ENCODE measurements at places on chromosomes 13 and 19.

DNA sequence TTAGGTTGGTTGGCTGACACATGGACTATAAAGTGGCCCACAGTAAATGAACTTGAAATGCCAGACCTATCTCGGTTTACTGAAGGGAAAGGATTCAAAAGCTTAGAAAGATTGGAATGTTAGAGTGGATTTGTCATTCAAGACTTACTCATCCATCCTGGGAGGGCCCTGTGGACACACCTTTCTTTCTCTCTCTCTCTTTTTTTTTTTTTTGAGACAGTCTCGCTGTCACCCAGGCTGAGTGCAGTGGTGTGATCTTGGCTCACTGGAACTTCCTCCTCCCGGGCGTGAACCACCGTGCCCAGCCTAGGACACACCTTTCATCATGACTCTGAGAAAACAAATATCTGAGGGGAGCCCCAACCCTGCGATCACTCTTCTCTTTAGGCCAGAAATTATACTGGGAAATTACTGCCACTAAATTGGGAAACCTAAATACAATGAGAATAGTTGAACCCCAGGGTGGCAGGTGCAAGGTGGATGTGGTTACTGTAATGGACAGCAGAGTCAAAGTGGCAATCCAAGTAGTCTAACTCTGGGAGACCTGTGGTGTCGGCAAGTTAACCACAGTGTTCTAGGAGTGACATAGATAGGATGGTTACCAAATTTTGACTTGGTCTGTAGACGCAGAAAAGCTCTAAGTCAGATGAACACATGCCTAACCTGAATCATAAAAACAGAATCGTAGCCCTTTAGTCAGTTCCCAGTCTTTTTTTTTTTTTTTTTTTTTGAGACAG, 47.1 kb upstream of the ZMYM5 start:
- DNase-seq, result no peak

- no peak for DNase-seq
Observed at GRCh38 chr13:24184882-24185281, 24.4 kb downstream of the SPATA13 start.

DNA sequence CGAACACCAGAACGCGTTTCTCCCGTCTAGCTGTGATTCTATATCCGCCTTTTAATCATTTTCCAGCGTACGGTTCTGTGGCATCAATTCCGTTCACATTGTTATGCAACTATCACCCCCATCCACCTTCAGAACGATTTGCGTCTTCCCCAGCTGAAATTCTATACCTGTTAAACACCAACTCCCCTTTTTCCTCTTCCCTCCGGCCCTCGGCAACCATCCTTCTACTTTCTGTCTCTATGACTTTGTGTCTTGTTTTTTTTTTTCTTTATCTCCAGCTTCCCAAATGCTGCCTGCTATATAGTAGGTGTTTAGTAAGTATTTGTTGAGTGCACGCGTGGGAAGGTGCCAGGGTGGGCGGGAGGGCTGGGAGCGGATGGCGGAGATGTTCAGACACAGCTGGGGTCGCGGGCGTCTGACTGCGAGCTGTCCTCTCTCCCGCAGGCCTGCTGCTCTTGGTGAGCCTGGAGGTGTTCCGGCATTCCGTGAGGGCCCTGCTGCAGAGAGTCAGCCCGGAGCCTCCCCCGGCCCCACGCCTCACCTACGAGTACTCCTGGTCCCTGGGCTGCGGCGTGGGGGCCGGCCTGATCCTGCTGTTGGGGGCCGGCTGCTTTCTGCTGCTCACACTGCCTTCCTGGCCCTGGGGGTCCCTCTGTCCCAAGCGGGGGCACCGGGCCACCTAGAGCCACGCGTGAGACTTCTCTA, 20.2 kb downstream of the CACNG6 start:
- no peak for DNase-seq

DNA sequence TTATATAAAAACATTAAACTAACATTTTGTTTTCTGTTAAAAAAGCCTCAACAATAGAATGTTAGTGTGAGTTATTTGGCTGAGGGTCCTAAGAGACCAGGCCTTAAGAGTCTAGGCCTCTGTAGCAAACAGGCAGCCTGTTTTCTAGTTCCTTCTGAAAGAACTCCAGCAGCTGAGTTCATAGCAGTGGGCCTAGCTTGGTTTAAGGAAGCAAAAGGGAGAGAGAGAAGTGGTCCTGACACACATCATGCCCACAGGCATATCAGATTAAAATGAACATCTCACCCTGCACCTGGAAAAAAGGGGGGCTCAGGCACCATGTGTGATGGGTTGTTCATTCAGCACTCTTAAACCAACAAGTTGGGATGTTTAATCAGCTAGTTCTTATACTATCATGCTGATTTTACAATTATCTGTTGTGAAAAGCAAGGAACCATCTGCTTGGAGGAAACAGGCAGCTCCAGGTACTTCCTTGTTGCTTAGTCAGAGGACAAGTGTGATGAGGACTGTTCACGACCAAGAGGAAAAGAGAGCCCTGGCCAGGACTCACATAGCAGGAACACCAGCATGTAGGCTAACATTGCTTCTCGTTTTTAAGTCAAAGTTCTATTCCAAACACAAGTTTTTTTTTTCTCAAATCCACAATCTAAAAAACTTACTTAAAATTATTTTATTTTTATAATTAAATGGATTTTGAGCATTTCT, 81.3 kb upstream of the FRY start:
- no peak for DNase-seq

DNA sequence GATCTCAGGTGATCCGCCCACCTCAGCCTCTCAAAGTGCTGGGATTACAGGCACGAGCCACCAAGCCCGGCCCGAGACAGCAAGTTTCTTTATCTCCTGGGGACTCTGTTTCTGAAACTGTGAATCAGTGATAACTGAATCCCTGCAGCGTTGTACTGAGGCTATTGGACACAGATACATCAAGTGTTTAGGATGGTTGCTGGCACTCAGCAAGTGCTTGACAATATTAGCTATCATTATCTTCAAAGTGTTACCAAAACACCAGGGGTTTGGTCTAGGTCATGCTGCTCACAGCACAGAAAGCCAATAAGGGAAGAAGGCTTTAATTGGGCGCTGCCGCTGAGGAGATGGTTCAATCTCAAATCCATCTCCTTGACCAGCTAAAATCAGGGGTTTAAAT, 20.5 kb upstream of the PNMA8C start:
- no peak for DNase-seq

- no peak for DNase-seq
Observed at GRCh38 chr13:24043590-24044350, 116.8 kb upstream of the SPATA13 start.

GRCh38 chr19:49344505-49345423, 9.6 kb downstream of the CD37 start:
- no peak for DNase-seq

DNA sequence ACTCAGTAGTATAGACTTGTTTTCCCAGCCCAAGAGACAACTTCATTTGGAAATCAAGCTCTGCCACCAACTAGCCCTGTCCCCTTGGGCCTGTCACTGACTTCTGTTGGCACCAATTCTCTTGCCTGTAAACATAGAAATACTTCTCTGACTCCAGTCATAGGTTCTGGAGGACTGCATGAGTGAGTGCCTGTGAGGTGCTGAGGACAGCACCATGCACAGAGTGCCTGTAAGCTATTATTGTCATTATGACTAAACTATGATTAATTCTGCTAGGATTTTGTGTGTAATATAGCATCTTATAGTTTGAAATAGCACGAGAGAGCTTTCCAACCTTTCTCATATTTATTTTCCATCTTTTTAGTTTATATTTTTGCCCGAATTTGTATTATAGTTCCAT, 247.9 kb downstream of the MYO16 start:
- DNase-seq, result no peak

GRCh38 chr13:25587326-25587980, 215.7 kb downstream of the ATP8A2 start:
- DNase-seq, result no peak

GRCh38 chr13:114080739-114081561, 51.5 kb downstream of the RASA3 start:
- no peak for DNase-seq

GRCh38 chr13:33366469-33367062, 81.0 kb upstream of the STARD13 start:
- DNase-seq, result no peak

- no peak for DNase-seq
Observed at GRCh38 chr13:108961542-108962125, 332.2 kb downstream of the MYO16 start.

DNA sequence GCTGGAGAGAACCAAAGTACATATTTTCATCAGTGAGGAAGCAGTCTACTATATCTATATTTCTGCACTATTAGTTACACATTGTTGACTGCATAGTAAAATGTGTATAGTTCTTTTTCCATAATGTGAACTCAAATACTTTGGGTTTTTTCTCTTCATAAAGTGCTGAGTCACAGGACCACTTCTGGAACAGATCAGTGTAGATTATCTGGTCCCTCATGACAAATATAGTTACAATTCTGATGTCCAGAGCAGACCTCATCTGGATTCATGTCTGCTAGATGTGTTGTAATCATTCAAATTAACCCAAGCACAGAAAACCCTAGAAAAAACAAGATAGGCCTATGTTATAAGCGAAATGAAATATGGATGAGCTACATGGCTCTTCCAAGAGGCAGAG, 171.4 kb downstream of the SUCLA2 start:
- no peak for DNase-seq

GRCh38 chr13:33311040-33311439, 25.5 kb upstream of the STARD13 start:
- no peak for DNase-seq

GRCh38 chr13:71417205-71417604, 449.8 kb downstream of the DACH1 start:
- DNase-seq, result no peak

DNA sequence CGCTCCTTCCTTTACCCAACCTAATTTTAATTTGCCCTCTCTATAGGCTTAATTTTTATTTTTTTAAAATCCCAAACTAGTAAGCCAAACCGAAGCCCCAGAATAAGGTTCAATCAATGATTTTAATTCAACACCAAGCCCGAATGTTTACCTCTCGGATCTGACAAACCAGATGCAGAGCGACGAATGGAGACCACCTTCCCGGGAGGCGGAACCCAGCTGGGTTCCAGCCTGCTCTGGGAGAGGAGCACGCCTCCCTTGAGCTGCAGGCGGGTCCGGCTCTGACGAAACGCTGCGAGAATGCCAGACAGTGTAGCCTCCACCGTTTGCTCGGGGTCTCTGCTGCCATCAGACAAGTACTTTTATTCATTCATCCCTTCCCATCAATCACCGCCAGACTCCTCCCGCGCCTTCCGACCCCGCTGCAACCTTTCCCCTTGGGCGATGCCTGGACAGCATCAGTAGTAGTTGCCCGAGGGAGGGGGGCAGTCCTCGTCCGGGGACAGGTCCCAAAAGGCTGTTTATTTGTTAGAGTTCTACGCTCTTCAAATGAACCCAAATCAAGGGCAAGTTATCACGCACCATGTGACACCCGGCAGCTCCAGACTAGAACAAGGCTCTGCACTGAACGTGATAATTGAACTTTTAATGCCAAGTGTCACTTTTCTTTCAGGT, 752 bp upstream of the EDNRB start:
- DNase-seq, result no peak

DNA sequence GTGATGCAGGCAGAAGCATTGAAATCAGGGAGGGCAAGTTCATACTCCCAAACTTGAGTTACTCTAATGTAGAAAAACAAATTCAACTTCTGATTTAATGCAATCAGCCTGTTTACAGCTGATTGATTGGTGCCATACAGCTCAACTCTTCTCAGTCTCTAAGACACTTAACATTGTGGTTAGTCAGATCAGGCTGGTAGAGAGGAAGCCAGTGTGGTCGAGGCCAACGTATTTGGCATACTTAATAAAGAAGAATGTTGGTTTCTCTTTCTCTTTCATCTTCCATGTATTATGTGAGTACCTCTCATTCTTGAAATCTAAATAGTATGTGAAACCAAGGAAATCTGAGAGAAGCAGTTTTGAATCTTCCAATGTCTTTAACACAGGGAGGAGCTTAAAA, 255.0 kb upstream of the SLITRK1 start:
- DNase-seq, result no peak

DNA sequence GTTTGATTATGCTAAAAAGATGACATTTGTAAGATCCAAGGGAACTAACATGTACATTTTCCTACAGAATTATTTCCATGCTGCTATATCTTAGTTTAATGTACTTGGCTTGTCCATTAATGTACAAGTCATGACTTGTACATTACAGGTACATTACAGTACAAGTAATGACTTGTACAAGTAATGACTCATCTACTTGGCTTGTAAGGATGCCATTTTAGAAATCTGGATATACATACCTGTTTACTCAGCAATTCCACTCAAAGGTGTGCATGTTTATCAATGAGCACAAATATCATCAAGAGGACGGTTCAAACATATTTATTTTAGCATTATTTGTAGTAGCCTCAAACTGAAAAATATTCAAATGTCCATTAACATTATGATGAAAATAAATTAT, 87.0 kb upstream of the TRPC4 start:
- DNase-seq, result no peak

DNA sequence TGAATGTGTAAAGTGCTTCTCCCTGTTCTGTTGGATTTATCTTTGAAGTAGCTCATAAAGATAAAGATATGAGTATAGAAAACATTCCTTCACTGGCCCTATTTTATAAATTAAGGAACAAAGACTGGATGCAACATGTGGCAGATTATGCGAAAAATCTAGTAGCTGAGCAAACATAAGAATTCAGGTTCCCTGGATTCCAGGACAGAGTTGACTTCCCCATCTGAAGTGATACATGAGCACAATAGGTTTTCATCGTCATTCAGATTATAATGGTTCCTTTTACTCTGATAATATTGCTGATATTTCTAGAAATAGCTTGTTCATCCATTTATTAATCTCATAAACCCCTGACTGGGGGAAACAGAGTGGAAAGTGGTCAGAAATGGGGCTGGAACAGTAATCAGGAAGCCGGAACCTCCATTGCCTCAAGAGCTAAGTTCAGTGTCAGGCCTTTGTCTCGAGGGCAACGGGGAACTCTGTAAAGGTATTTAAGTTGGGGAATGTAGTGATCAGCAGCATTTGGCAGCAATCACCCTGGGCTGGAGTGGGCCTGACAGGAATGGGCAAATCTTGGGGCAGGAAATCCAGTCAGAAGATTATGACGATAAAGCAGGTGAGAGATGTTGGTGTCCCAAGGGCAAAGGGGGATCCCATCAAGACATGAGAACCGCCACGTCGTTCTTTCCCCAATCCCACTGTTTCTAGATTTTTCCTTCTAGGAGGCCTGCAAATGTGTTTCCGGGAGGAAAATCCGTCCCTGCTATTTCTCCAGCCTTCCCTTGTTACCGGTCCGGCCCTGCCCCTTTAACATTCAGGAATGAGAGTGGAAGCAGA, 232.5 kb upstream of the SERP2 start:
- no peak for DNase-seq
